Astrocyte of the spinal cord (primary cell): ENCODE measurements at places on chromosomes 2 and 18.

- DNase-seq: no peak
These were observed 19.9 kb downstream of the TOGARAM2 start for GRCh38 chr2:29000956-29001355.

DNA sequence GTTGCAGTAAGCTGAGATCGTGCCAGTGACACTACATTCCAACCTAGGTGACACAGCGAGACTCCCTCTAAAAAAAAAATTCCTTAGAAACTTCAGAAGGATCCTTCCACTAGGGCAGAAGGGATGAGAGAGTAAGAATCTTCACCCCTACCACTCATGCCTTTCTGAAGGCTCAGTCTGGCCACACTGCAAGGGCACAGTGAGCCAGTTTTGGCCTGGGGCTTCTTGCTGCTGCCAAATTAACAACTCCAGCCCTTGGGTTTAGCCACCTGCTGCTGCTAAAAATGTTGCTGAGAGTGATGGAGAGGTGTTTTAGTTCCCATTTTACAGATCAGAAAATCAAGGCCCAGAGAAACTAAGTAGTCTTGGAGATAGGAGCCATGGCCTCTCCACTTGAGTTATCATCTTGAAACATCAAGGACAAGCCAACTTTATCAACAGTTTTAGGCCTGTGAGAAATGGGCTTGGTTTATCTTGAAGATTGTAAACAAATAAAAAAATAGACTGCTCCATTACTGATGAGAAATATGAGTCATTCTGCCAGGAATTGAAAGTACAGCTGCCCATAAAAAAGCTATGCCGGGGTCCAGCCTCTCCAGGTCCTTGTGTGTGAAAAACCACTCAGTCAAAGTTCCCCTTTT is 31.9 kb upstream of the CASP8 start:
- DNase-seq: no peak

- no peak for DNase-seq
These were observed 231.2 kb downstream of the AGAP1 start for GRCh38 chr2:235725016-235725489.

DNA sequence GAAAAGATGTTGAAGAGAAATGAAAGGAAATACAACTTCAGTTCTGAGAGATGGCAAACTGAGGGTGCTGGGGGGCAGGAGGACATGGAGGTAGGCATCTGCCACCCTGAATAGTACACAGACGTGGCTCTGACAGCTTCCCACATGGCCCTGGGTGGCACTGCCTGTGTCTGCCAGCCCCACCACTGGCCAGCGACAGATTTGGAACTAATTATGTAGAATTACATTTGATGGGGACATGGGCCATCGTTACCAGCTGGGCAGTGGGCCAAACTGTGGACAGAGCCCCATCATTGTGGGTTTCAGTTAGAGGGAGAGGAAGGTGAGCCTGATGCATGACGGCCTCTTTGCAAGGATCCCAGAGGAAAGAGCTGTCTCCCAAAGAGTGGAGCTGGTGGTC is 216.0 kb upstream of the HAAO start:
- DNase-seq: no peak

DNA sequence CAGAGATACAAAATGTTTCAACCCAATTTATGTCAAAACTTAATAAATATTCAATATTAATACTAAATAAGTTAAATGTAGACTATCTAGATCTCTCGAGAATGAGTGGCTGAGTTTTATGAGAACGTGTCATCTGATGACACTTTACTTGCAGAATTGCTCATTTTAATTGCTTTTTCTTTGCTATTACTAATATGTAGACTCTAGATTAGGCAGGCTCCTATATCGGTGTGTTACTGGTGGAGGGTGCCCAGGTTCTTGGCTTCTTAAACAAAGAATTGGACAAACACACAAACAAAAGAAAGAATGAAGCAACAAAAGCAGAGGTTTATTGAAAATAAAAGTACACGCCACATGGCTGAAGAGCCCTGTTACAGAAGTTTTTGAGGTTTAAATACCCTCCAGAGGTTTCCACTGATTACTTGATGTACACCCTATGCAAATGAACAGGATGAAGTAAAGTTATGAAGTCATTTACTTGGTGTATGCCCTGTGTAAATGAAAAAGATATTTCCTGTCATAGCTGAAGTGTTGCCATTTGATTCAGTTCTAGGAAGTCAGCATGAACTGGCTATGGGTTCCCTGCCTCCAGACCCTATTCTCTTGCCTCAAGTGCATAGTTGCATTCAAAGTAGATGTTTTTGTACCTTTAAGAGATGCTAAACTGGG is 122.9 kb upstream of the ITGA4 start:
- no peak for DNase-seq

DNA sequence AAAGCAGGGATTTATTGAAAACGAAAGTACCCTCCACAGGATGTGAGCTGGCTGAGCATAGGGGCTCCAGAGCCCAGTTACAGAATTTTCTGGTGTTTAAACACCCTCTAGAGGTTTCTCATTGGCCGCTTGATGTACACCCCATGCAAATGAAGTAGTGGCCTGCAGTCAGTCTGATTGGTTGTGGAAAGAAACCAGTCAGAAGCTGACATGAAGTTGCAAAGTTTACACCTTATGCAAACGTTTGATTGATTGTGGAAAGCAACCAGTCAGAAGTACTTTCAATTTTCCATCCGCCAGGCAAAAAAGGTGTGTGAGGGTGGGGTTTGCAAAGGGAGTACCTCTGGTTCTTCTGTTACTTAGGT is 62.3 kb downstream of the VWA3B start:
- DNase-seq: peak; percentile 76

DNA sequence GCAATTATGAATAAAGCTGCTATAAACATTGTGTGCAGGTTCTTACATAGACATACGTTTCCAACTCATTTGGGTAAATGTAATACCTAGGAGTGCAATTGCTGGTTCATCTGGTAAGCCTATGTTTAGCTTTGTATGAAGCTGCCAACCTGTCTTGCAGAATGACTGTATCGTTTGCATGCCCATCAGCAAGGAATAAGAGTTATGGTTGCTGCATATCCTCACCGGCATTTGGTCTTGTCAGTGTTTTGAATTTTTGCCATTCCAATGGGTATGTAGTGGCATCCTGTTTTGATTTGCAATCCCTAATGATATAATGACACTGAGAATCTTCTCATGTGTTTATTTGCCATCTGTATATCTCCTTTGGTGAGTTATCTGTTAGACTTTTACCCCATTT is 20.7 kb downstream of the CCDC150 start:
- DNase-seq: peak; percentile 10

- DNase-seq: no peak
These were observed 1315.9 kb downstream of the DSC3 start for GRCh38 chr18:29726646-29727045.

DNA sequence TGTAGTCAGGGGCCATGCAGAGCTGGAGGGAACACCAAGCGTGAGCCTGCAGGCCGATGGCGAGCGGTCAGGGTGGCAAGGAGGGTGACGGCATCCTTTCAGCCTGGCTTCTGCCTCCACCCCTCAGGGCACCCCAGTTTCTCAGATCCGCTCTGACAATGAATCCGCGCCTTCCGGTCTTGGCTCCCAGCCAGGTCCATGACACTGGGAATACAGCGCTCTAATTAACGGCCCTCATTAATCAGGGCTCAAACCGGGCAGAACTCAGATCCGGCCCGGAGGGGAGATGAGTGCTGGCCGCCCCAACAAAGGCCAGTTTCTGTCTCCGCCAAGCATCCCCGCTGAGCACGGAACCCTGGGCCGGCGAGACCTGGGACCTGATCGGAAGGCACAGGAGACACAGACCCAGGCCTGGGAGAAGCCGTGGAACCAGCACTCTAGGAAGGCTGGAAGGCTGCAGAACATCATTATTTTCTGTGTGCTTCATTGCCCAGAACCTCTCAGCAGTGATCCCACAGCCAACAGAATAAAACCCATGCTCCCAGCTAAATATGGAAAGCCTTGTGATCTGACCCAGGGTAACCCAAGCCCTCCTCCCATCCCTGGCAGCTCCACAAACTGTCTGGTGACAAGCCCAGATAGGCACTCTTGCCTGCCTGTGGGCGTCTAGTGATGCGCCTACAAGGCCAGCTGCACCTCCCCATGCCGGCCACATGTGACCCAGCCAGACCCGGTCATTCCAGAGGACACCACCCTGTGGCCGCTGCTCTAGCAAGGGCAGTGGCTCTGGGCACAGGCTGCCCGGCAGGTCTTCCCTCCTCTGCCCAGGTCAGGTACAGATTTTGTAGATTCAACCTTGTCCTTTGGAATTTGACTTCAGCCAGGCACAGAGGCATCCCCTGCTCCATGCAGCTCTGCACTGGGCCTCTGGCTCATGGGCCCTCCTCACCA is 438.7 kb upstream of the MYT1L start:
- DNase-seq: no peak

- no peak for DNase-seq
These were observed 12.8 kb upstream of the PPM1B start for GRCh38 chr2:44155666-44156446.

DNA sequence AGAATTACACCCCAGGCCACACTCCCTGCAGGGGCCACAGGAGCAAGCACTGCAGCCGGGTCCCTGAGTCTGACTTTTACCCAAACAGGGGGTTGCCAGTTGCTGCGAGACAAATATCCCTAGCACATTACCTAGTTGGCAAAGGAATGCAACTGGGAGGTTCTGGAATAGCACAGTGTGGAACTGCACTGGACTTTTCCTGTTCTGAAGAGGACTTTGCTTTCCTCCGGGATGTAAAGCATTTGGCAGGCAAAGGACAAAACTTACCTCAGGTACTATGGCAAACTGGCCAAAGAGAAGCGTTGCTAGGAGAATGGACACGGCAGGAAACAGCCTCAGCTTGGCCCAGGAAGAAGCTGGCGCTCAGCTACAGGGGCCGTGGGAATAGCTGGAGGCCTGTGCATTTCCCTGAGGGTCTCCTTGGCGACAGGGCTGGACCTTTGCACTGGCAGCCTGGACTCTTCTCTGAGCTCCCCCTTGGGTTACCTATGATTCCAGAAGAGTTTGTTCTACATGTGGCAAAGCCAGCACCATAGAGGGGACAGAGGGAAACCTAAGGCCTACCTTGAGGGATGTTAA is 45.0 kb downstream of the BCL11A start:
- DNase-seq: no peak

- DNase-seq: no peak
These were observed 89.6 kb downstream of the GCA start for GRCh38 chr2:162433491-162433890.

DNA sequence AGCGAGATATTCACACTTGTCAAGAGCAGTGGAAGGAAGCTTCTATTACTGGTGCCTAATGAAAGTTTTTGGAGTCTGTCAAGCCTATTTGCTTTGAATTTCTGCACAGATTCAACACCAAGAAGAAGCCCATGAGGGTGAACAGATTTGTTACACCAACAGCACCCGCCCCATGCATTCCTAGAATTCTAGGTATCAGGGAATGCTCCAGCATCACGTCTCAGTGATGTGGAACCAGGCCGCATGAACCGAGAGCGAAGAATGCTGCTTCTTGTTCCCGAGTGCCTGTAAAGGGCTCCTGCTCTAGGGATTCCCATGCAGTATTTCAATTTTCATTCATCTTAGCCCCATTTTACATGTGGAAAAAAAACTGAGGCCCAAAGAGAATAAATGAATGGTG is 69.7 kb downstream of the KCNF1 start:
- DNase-seq: no peak

DNA sequence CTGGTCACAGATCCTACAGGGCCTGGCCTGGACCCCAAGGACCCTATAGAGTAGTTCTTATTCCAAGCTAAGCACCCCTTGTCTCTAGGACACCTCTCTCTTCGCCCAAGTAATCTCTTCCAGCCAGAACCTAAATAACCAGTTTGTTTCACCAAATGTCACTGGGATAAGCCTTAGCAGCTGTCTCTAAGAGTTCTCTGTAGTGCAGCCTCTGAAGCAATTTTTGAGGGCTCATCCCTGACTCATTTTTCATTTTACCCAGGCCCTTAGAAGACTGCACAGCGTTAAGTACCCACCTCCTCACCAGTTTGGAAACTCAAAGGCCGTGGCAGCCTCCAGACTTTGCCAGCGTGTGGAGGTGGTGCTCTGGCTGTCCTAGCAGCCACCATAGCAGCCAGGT is 290.1 kb upstream of the SIX2 start:
- DNase-seq: no peak

DNA sequence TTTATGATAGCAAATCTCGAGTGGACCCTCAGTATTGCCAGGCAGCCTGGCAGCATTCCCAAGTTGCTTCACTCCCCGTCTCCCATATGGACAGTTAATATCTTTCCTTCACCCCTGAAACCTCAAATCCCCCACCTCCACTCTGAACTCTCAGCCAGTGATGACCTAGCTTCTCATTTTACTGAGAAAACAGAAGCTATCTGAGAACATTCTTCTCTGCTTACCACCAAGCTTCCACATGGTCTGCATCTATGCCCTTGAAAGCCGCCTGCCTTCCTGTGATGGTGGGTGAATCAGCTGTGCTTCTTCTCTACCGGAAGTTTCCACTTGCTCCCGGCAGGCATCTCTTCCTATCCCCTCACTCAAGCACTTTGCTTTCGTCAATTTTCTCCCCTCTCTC is 529.2 kb downstream of the EPHA4 start:
- no peak for DNase-seq

DNA sequence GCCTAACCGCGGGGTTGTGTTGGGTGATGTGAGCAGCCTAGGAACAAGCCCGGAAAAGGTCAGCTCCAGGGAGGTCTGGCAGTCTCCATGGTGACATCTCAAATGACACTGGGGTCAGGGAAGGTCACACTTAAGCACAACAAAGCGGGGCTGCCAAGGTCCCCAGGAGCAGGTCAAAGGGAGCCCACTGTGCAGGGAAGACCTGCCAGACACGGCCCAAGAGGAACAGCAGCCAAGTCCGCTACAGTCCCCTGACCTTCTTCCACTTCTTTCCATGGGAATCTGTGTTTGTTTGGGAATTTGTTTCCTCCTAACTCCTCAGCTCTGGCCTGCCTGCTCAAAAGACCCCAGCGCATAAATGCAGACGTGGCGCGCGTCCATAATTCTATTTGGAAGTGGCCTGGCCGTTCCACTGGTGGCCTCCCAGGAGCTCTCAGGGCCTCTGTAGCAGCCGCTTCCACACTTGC is 232.1 kb upstream of the COPS8 start:
- DNase-seq: no peak

GRCh38 chr18:21557607-21558253 is 42.8 kb downstream of the ESCO1 start:
- DNase-seq: no peak

- DNase-seq: no peak
These were observed 1255.2 kb downstream of the CNTNAP5 start for GRCh38 chr2:125280265-125280664.

- no peak for DNase-seq
These were observed 146.3 kb downstream of the MAP2 start for GRCh38 chr2:209570194-209570593.
